Osteoblast (primary cell): ENCODE measurements at places on chromosomes 2 and 18. TPM values are rescaled to one million over a fixed set of nuclear protein-coding genes. Genes with fewer than 3 reads are reported as not detected.

LHCGR gene
- total RNA-seq: not detected in 2 replicates

TSPYL6 gene
- total RNA-seq: not detected in 2 replicates

DNA sequence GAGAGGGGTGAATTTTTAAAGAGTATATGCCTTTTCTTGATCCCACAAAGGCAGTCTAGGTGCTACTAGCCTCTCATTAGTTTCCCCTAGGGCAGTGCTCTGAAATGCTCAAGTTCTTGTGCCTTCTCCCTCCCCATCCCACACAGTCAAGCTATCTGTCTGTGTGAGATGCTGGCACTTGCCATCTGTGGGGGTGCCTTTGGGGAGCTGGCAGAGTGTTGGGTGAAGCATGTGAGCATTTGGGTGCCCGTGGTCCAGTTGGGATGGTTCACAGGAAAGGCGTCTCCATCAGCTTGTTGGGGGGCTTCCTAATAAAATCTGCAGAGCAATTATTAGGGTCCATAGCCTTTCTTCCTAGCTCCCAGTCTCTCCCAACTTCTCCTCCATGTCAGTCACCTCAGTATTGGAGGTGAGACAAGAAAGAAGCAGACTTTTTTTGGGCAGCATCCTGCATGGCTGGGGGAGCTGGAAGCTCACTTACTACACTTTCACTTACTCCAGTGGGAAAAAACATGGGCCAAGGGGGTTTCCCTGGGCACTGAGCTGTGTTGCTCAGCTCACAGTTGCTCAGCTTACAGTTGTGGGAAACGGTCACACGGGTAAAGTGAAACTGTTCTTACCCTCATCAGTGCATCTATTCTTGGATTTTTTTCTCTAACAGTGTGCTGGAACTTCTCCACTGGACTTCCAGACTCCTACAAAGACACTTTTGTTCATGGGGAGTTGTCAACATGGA is 29.3 kb downstream of the COLEC11 start:
- H3K27me3 ChIP-seq: no peaks in the 10 kb centered on the region
- no peaks in the 10 kb centered on the region for H3K36me3 ChIP-seq
- DNase-seq: peak; percentile 39
- no peaks in the 10 kb centered on the region for H3K4me1 ChIP-seq
- H3K27ac ChIP-seq: no peak overlapping the region

DNA sequence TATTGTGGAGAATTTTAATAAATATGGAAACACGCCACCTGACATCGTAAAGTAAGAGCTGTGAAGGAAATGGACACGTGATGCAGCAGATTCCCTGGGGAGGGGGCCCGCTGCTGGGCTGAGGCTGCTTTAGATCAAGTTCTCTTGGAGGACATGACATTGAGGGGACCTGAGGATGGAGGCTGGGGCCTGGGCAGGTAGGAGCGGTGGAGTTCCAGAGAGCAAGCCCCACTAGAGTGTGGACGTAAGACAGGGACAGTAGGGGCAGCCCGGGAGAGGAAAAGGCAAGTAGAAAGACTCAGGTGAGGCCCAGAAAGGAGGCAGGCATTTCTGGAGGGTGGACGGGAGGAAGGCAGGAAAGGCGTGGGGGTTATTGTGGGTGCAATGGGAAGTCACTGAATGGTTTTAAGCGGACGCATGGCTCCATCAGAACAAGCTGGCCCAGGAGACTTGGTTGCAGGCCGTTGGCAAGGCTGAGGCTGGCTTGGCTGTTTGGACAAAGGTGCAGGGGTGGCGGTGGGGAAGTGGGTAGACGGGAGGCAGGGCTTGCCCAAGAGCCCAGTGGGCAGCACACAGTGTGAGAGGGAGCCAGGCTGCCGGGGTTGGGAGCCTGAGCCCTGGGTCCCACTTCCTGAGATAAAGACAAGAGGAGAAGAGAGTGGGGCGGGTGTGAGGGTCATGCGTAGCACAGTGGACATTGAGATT is 15.7 kb downstream of the SIGLEC15 start:
- no peak overlapping the region for H3K27ac ChIP-seq
- no peaks in the 10 kb centered on the region for H3K27me3 ChIP-seq
- no peak overlapping the region for H3K4me3 ChIP-seq
- H3K4me1 ChIP-seq: peaks cover 12% of the 10 kb centered on the region
- H3K36me3 ChIP-seq: no peaks in the 10 kb centered on the region

GRCh38 chr2:99431587-99432275 is 58.1 kb downstream of the REV1 start:
- DNase-seq: no peak
- H3K27me3 ChIP-seq: no peaks in the 10 kb centered on the region
- peaks cover 13% of the 10 kb centered on the region for H3K36me3 ChIP-seq
- H3K4me3 ChIP-seq: no peak overlapping the region
- peak overlapping the region; percentile 15 for H3K27ac ChIP-seq

GRCh38 chr2:185618625-185619024 is 120.0 kb upstream of the FSIP2 start:
- no peaks in the 10 kb centered on the region for H3K4me1 ChIP-seq
- H3K27me3 ChIP-seq: no peaks in the 10 kb centered on the region
- H3K27ac ChIP-seq: no peak overlapping the region
- H3K4me3 ChIP-seq: no peak overlapping the region
- DNase-seq: no peak
- no peaks in the 10 kb centered on the region for H3K36me3 ChIP-seq

DNA sequence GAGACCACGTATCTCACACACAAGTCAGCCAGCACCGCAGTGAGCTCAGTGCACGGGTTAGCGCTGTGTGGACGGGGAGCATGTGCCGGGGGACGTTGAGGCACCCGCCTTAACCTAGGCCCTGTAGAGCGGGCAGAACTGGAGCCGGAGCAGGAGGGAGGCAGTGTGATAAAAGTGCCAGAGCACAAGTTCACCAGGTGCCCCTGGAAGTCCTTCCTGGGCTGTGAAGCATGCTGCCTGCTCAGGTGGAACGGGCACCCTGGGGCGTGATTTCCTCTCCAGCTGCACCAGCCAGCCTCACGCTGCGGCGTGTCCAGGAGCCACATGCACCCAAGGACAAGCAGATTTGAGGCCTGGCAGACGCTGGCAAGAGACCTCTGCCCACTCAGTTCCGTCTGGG is 50.3 kb downstream of the ITGB1BP1 start:
- no peaks in the 10 kb centered on the region for H3K27me3 ChIP-seq
- no peak overlapping the region for H3K4me3 ChIP-seq
- H3K4me1 ChIP-seq: peaks cover 24% of the 10 kb centered on the region
- DNase-seq: peak; percentile 13

DNA sequence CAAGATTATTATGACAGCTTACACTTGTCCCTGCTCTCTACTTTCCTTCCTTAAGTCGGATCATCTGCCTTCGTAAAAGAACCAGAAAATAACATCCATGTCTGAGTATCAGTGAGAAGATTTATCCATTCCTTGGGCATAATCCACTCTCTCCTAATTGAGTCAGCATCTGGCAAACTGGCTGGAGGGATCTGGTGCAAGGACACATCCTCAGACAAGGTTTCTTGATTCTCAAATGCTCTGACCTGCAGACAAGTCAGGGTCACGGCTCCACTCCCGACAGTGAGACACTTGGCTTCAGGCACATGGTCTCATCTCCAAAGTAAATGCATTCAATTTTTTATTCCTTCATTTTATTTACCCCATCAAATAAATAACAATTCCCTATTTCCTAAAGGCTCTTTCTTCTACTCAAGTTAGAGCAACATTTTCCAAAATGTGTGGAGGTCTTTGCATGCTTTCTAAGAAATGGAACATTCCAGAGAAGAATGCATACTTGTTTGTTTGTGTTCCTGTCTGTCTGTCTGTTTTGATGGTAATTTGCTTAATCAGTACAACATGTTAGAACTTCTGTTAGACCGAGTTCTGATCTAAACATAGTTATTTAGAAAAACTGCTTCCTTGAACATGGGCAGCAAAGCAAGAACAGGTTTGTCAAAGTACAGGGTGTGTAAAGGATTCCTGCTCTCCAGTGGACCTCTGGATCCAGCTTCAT is 246.9 kb downstream of the IRS1 start:
- H3K27ac ChIP-seq: no peak overlapping the region
- DNase-seq: no peak
- no peak overlapping the region for H3K4me3 ChIP-seq
- no peaks in the 10 kb centered on the region for H3K27me3 ChIP-seq
- peaks cover 3% of the 10 kb centered on the region for H3K4me1 ChIP-seq

GRCh38 chr2:217875138-217875537 is 127.7 kb downstream of the TNS1 start:
- peak overlapping the region; percentile 15 for H3K27ac ChIP-seq
- H3K27me3 ChIP-seq: no peaks in the 10 kb centered on the region
- peaks cover 83% of the 10 kb centered on the region for H3K36me3 ChIP-seq
- H3K4me1 ChIP-seq: peaks cover 7% of the 10 kb centered on the region
- H3K4me3 ChIP-seq: no peak overlapping the region

GRCh38 chr2:207810200-207810788 is 40.6 kb upstream of the FZD5 start:
- DNase-seq: no peak
- H3K4me1 ChIP-seq: peaks cover 4% of the 10 kb centered on the region
- H3K27me3 ChIP-seq: no peaks in the 10 kb centered on the region
- H3K27ac ChIP-seq: no peak overlapping the region
- no peaks in the 10 kb centered on the region for H3K36me3 ChIP-seq

DNA sequence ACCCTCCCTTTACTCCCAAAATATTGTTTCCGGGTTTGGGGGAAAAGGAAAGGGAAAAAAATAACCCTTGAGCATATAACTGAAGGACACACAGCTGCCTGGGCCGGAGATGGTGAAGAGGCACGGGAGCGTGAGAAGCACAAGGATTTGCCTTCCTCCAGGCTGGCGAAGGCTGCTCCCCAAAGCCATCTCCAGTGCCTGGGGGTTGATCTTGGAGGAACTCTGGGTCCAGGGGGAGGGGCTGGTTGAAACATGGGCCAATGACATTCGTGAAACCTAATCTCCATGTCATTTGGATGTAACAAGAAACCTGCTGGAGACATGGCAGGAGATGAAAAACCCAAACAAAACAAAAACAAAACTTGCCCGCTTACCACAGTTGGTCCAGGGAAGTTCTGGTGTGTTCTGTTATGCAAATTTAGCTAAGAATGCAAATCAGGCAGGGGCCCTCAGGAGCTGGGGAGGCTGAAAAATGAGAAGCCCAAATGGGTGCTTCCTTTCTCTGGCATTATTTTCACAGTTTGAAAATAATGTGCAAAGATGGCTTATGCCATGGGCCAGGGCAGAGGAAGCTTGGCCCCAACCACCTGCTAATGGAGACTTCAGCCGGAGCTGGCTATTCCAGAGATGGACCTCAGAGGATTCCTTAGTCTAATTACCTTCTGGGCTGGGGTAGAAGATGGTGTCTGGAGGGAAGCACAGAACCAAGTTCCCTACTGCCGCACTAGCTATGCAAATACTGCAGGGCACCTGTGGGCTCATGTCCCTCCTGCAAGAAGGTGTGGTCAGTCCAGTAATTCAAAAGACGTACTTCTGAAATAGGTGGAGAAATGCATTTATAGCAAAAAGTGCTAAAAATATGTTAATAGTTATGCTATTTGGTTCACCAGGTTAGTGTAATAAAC is 180.9 kb downstream of the BCL2 start:
- H3K27ac ChIP-seq: no peak overlapping the region
- no peak for DNase-seq
- H3K4me3 ChIP-seq: peak overlapping the region; percentile 62
- H3K27me3 ChIP-seq: peaks cover 26% of the 10 kb centered on the region
- no peaks in the 10 kb centered on the region for H3K36me3 ChIP-seq

DNA sequence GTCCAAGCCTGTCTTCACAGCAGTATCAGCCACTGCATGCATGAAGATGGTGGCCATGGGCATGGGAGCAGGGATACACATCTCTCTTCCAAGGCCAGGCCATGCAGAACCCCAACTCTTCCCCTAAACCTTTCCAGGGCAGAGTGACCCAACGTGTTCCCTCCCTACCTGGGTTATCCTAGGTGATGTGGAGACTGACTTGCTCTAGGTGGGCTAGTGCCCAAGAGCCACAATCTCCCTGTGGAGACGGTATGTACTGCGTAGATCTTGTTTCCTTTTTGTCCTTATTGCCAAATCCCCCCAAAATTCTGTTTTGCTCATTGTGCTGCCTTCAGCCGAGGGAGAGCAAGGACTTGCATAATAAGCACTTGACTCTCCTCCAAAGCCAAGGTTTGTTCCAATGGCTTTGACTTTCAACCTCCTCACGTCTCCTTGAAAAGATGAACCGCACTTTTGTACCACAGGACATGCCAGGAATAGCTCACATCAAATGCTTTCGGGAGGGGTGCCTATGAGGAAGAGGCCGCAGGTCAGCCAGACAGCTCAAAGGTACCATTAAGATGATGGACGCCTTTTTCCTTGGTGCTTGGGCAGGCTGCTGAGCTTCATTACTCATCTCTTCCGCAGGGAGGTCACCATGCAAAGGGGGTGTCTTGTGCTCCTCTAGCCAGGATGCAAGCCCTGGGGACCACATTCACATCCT is 76.2 kb upstream of the GLI2 start:
- H3K36me3 ChIP-seq: no peaks in the 10 kb centered on the region
- no peak overlapping the region for H3K4me3 ChIP-seq
- no peaks in the 10 kb centered on the region for H3K27me3 ChIP-seq
- H3K4me1 ChIP-seq: peaks cover 3% of the 10 kb centered on the region
- H3K27ac ChIP-seq: no peak overlapping the region
- no peak for DNase-seq

DNA sequence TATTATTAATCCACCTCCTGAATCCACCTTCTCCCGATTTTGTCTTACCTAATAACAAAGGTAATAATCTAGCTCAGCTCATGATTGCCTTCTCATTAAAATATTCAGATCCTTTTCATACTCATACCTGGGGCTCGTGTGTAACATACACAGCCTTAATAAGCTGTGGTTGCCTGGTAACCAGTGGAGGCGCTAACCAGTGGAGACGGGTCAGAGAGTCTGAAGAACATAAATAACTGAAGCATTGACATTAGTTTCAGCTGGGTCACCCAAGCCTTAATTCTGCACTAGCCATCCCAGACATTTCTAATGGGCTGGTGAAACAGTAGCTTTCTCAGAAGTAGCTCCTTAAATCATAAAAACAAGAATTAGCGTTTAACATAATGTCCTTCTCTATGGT is 14.8 kb upstream of the DTNA start:
- no peak overlapping the region for H3K4me3 ChIP-seq
- no peaks in the 10 kb centered on the region for H3K36me3 ChIP-seq
- H3K27me3 ChIP-seq: no peaks in the 10 kb centered on the region
- DNase-seq: no peak
- no peaks in the 10 kb centered on the region for H3K4me1 ChIP-seq

DNA sequence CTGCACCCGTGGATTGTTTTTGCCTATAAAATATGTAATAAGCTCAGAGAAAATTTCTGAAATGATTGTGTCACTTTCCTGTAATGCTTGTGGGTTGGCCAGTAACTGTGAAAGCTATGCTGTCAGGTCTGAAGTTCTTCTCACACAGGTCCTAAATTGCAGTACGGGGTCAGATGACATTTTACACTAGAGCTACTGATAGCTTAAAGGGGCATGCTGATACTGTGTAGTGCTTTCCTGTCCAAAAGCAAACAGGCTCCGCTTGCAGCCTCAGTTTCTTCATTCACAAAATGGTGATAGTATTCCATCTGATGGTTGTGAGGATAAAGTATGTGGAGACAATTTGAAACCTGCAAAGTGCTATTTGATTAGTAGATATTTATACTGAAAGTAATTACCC is 7.6 kb upstream of the FARSB start:
- H3K4me1 ChIP-seq: no peaks in the 10 kb centered on the region
- no peak overlapping the region for H3K4me3 ChIP-seq
- H3K36me3 ChIP-seq: no peaks in the 10 kb centered on the region
- no peak overlapping the region for H3K27ac ChIP-seq
- DNase-seq: no peak
